Foreskin melanocyte (primary cell): ENCODE measurements at places on chromosomes 3 and 15.
A peak's percentile ranks its signal among the peaks of the same experiment; 100 is the strongest.

DNA sequence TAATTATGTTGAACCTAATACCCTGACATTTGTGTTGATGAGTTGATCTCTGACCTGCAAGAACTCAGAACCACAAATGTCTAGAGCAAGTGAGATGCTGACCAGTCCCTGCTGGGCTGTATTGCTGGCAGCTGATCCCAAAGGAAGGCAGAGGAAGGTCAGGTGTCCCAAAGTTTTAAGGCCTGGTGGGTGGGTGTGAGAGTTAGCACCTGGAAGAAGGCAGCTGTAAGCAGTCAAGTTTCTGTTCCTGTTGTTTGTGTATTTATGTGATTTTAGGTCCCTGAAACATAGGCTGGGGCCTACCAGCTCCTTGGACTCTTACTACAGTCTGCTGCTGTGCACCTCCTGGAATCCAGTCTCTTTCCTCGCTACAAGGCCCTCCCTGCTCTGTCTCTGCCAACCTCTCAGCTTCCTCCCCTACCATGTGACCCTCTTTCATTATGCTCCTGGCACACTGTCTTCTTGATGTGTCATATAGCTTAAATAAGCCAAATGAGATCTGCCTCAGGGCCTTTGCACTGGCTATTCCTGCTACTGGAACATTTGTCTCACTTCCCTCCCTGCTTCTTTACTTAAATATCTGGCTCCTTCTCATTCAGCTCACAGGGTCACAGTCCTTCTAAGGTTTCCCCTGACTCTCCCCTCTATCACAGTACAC lies 31.0 kb upstream of the ATOSA start:
- DNase-seq, result peak; percentile 47

DNA sequence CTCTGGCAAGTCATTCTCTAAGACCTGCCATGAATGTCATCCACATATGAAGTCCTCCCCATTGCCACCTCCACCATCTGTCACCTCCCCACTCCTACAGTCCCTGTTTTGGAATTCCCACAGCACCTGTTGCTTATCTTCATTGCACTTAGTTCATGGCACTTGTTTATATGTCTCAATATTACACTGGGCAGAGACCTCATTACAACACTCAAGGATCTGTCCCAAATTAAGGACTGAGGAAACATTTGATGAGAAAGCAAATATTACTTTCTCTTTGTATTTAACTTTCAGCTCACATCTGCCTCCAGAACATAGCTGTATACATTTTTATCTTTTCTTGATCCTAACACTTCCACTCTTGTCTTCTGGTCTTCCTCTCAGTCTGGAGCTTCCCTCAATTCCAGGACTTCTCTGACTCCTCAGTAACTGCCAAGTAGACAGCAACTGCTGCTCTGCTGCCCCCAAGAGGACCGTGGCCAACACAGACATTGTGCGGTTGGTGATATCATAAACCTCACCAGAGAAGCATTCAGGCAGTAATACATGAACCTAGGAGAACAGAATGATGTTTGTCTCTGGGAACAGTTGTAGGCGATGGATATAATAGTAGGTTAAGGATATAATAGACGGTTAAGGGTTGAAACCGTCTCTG lies 45.0 kb upstream of the FGF12 start:
- peak; percentile 29 for DNase-seq

DNA sequence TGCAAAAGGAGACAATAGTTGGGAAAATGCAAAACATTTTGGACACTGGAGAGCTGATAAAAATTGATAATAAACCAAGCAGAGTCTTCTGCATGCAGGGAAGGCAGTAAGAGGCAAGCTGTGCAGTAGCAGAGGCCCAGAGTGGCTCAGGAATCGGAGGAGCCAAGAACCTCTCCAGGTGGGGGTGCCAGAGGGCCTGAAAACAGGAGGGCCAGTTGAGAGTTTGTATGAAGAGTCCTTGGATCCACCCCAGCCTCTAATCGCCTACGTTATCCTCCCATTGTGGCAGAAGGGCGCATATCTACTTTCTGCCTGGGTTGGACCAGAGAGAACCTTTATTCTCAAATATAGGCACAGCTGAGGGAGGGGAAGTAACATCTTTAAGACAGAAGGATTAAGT lies 48.9 kb upstream of the RBP1 start:
- DNase-seq, result no peak

DNA sequence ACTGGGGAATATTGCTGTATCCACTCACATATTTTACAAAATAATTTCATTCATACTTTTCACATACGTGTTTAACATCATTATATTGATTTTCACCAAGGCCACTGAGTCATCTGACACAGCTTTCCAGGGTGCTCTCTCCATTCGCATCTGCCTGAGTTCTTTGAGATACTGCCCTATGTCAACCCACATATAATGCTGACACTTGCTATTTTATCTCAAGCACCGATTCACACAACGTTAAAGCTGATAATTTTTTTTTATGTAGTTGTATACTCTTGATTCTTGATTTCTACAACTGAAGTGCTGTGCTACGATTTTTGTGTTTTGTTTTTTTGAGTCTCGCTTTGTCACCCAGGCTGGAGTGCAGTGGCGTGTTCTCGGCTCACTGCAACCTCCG lies 249.8 kb upstream of the CDIN1 start:
- DNase-seq, result no peak

DNA sequence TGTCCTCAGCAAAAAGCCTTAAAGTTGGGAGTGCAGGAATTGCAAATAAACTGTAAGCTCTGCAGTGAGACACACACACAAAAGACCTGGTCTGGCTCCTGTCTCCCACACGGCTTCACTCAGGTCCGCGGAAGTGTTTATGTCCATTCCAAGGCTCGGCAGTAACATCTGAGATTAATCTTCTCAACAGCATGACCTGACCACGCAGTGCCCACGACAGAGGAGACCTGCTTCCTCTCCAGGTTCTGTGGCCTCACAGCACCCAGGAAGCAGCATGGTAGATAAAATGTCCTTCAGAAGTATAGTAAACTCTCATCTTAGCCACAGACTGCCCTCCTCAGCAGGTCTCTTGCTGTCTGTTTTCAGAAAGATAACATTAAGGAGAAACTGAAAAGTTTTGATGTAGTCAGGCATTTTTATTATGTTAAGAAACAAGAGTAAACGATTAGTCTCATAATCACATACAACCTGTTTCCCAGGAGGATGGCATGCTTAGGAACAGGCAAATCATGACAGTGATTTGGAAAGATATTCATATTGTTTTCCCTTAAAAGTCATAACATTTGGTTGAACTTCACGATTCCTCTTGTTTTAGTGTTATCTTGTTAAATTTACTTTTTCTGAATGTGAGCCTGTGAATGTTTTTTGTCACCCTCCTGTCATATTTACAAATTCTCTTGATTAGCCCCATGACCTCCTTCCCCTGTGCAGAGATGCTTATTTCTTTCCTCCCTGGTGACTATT lies 34.6 kb downstream of the CD200R1L start:
- DNase-seq, result no peak

DNA sequence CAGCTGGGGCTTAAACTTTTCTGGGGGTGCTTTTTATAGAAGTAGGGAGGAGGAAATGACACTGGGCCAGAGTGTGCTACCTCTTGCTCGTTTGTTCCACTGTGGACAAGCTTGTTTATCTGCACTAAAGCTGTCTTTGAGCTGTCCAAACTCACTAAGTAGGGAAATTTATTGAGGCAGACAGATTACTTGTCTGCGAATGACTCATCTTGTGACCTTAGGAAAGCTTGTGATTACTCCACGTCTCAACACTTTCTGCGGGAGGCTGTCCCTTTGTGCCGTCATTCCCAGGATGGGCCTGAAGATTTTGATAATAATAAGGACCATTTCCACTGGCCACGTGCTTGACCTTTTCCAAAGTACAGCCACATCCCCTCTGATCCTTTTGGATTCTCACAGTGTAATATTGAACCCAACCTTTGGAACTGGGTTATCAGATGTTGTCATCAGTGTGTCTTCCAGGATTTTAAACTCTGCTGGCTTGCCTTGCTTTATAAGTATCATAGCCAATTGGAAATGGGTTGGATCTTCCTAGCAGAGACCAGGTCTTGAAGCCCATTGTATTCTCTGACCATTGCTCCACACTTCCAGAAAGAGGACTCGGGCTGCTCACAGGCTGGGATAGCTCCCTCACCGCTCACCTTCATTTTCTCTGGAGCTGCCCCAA lies 84.7 kb downstream of the AGBL1 start:
- DNase-seq, result peak; percentile 98

DNA sequence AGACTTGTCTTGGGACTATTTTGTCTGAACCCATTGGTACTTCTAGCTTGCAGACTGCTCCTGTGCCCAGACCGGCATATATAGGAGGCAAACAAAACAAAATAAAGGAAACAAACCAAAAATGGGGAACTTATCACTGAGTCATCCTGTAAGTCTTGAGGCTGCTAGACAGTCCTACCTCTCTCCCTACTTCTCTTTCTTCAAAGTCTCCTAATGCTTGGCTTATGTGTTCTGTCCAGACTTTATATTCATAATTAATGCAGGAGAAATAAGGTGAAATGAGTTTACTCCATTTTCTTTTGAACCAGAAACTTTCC lies 266.2 kb downstream of the ZNF385D start:
- DNase-seq, result no peak

GRCh38 chr3:115081444-115081843 lies 65.6 kb downstream of the ZBTB20 start:
- no peak for DNase-seq
